ENCODE measurements at places on chromosomes 16 and 17.

DNA sequence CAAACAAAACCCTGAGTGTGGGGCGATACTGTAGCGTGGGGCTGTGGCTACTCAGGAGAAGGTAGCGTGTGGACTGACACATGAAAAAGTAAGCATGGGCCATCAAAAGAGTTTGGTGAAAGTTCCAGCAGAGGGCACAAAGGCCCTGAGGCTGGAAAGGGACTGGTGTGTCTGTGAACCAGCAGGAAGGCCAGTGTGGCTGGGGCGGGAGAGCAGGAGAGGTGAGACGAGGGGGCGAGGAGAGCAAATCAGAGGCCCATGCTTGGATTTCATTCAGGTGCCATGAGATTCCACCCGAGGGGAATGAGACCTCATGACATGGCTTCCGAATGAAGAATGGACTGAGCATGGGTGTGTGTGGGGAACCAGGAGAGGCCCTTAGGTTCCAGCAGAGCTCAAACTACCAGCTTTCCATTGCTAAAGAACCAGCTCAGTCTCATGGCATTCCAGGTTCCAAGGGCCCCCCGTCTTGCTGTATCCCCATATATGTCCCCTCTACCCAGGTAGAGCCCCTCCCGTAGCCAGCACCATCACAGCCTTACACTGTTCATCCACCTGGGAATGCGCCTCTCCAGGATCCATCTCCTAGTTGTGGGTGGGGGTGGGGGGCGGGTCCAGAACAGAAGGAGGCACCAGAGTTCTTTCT is 31.1 kb downstream of the TRPV2 start:
- DNase-seq = no peak

GRCh38 chr16:79997257-79997656 is 396.7 kb upstream of the MAF start:
- peak; percentile 37 for DNase-seq

DNA sequence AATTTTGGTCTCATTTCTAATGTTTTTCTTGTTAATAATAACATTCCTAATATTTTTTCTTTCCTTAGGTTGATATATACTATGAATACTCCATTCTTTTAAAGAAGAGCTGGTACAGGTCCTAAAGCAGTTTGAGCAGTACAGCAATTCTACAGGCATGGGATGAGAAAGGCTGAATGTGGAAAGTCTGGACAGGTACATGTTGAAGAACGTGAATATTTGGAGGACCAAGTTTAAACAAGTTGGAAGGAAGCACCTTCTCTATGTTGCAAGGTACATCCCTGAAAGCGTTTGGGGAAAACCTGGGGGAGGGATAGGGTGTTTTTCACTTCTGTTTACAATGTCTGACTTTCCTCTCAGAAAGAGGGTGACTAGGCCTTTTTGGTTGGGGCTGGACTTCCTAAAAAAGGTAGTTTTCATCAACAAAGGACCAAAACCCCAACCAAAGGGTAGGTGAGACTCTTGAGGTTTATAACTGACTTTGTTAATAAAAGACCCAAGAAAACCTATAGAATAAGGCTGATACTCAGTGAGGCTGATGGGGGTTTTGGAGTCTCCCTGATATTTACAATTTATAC is 95.9 kb upstream of the AXIN2 start:
- no peak for DNase-seq

- no peak for DNase-seq
Measured at GRCh38 chr16:65388592-65388991, 266.7 kb upstream of the CDH11 start.

DNA sequence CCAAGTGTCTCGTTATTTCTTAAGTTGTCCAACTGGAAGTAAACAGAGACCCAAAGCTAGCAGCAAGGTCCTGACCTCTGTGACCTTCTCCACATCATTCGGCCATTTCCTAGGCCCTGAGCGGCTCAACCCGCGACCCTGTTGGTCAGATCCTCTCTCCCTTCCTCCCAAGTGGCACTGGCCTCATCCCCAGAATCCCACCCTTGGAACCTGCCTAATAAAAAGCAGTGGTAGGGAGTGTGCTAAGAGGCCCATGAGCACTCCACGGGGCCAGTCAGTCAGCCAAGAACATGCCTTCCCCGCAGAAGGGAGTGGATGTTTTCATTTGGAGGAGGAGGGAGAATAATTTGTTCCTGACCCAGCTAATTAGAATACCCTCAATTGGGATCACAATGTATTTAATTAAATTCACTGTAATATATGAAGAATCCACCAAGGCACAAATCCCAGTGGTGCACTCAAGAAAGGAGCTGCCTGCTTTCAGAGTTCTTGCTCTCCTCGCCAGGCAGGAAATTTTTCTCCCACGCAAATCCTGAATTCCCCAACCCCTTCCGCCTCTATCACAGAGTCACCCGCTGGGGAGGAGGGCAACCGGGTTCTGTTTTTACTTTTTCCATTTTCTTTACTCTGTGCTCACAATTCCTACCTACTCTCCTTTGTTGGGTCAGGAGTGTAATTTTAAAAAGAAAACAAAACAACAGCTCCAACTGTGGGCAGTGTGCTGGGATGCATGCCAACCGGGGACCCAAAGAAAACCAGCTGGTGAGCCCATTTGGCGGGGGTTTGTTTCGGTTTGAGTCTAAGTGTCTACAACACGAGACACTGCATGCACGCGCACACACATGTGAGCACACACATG is 153.4 kb downstream of the ZFHX3 start:
- no peak for DNase-seq

GRCh38 chr17:36632916-36633771 is 31.8 kb downstream of the MRM1 start:
- no peak for DNase-seq

DNA sequence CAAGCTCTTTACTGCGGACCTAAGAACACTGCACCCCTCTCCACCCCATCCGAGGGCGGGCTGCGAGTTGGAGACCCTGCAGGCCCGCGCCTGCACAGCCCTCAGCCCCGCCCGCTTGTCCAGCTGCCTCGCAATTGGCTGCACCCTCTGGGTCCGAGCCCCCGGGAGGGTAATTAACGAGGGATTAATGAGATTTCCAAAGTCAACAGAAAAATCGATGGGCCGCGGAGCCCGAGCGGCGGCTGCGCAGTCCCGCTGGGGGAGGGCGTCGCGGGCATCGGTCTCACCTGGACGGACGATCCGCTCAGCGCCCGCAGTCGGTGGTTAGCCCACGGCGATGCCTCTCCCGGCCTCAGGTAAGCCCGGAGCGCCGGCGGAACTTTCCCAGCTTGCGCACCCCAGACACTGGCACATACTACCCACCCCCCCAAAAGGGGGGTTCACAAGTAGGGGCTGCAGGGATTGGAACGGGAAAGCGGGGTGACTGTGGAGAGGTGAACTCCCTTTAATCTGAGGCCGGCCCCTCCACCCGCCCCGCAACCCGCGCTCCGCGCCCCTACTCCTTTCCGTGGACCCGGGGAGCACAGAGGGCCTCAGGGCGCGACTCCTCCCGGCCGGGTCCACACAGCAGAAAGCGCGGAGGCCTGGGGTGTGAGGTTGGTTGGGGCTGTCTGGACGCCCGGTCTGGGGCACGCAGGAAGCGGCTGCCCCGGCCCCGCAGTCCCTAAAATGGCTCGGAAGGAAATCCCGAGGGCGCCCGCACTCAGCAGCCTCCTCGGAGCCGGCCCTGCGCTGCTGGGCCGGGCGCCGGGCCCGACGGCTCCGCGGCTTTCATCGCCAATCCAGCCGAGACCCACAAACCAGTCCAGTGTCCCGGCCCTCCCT is at the start of gene OTOP3:
TSS of gene OTOP3 (plus strand) at position 314 of the 885 bp plus-strand sequence. CDS start at position 338, 24 bp downstream.
- DNase-seq = peak; percentile 43

Data from WTC11 (cell line).